ENCODE measurements at places on chromosomes 6 and 20.

DNA sequence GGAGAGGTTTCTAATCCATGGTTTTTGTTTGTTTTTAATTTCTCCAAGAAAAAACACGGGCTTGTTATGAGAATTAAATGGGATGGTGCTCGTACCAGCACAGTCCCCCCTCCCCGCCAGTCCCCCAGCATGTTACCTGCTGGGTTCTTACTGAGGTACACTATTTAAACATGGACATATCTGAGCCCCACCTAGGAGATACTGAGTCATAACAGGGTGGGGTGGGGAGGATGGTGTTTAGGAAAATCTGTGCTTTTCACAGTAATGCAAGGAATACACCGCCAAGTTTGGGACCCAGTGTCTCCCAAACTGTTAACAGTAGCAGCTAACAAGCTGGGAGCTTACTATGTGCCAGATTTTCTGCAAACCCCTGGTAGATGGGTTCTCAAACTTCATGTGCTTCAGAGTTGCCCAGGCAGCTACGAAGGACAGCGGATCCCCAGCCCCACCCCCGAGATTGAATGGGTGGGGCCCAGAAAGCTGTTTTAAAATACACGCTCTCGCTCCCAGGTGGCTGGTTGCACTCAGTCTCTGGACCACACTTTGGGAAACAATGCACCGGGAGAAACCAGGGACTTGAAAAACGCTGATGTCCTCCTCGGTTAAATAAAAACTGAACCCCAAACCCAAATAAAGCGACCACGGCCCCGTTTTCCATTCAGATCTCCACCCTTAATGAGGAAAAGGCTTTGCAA lies 995 bp downstream of the ZFP64 start:
- no peak for DNase-seq

DNA sequence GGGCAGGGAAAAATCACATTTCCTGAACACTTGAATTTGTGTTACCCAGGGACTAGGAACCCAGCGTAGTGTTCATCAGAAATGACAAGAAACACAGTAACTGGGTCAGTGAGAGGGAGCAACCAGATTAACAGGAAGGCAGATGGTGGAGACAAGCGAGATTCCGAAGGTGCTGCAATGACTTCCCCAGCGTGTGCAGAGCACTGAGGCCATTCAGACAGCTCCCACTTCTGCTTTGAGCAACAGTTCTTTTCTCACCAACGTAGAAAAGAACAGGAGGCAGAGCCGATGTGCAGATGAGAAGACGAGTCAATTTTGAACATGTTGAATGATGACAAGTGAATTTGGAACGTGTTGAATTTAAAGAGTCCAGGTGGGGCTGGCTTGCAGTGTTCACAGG lies 63.1 kb upstream of the IFNGR1 start:
- no peak for DNase-seq

GRCh38 chr6:110055387-110055735 lies 77.2 kb downstream of the GPR6 start:
- DNase-seq, result no peak

- DNase-seq, result no peak
Measured at GRCh38 chr6:157392927-157393668, 12.1 kb downstream of the ZDHHC14 start.

DNA sequence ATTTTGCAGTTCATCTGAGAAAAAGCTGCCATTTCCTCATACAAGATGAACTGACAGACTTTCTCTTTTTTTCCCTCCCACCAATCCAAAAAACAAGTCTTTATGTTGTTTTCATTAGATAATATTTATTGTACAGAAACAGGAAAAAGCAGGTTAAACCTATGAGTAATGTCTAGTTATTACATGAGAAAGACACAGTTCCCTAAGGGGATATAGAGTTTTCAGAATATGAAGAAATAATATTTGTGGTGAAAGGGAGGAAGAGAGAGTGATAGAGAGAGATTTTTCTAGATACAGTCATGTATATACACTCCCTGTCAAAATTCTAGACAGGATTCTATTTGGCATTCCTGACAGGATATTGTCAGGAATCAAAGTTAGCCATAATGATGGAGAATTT lies 392.4 kb downstream of the BMP2 start:
- DNase-seq, result no peak

- no peak for DNase-seq
Measured at GRCh38 chr6:139595183-139595582, 220.7 kb upstream of the CITED2 start.

Data from amniotic stem cell (primary cell).